ENCODE measurements at places on chromosomes 3 and 15. TPM values are rescaled to one million over a fixed set of nuclear protein-coding genes. Genes with fewer than 3 reads are reported as not detected.

Gene POPDC2
- total RNA-seq = 2.1 TPM

Gene CD200
- 11.1 TPM for total RNA-seq

Gene IL17RD
- 8.7 TPM for total RNA-seq

Gene SAMD7
- total RNA-seq = not detected

Gene CLRN1
- total RNA-seq = not detected

GRCh38 chr3:4036046-4036445, 236.8 kb downstream of the LRRN1 start:
- no peak for DNase-seq
- H3K4me3 ChIP-seq = no peak overlapping the region
- H3K36me3 ChIP-seq = no peaks in the 10 kb centered on the region
- no peak overlapping the region for H3K27ac ChIP-seq
- H3K27me3 ChIP-seq = no peaks in the 10 kb centered on the region

- peaks cover 4% of the 10 kb centered on the region for H3K4me1 ChIP-seq
- H3K4me3 ChIP-seq = no peak overlapping the region
- H3K27me3 ChIP-seq = no peaks in the 10 kb centered on the region
- no peak overlapping the region for H3K27ac ChIP-seq
- DNase-seq = no peak
Measured at GRCh38 chr3:155944081-155944480, 73.6 kb downstream of the GMPS start.

DNA sequence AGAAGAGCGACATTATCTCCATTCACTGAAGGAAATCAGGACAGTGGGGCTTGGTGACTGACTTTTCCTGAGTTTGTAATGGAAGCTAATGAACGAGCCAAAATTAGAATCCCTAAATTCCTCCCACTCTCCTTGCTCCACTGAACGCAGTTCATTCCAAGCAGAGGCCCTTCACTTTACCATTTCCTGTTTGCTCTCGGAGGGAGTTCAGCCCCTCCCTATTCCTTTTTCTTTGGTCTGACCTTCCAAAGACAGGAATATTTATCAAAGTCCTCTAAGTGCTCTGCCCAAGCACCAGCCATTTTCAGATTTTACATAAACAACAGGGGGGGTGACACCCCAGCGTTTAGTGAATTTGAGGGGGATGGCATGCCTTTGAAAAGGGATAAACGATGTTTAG, 24.0 kb upstream of the PTPRG start:
- no peaks in the 10 kb centered on the region for H3K4me1 ChIP-seq
- peak; percentile 10 for DNase-seq
- no peak overlapping the region for H3K4me3 ChIP-seq
- no peaks in the 10 kb centered on the region for H3K27me3 ChIP-seq
- no peaks in the 10 kb centered on the region for H3K36me3 ChIP-seq
- H3K27ac ChIP-seq = no peak overlapping the region

DNA sequence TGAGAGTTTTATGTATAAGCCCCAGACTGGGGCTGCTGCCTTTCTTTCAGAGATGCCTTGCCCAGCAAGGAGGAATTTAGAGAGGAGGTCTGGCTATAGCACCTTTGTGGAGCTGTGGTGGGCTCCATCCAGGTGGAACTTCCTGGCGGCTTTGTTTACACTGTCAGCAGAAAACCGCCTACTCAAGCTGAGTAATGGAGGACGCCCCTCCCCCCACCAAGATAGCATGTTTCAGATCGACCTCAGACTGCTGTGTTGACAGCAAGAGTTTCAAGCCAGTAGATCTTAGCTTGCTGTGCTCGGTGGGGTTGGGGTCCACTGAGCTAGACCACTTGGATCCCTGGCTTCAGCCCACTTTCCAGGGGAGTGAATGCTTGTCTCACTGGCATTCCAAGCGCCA, 155.6 kb downstream of the STXBP5L start:
- no peak overlapping the region for H3K27ac ChIP-seq
- DNase-seq = no peak
- H3K27me3 ChIP-seq = no peaks in the 10 kb centered on the region

DNA sequence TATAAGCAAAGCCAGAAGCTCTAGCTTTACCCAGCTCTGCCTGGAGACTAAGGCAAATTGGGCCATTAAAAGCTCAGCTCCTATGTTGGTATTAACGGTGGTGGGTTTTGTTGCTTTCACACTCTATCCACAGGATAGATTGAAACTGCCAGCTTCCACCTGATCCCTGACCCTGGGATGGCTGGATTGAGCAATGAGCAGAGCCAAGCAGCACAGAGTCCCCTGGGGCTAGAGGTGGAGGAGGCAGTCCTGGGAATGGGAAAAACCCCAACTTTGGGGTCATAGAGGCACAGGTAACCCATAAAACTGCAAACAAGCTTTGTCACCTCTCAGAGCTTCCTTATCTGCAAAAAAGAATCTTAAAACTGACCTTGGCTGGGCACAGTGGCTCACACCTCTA, 6.6 kb downstream of the RHO start:
- peaks cover 4% of the 10 kb centered on the region for H3K4me1 ChIP-seq
- H3K27me3 ChIP-seq = no peaks in the 10 kb centered on the region

DNA sequence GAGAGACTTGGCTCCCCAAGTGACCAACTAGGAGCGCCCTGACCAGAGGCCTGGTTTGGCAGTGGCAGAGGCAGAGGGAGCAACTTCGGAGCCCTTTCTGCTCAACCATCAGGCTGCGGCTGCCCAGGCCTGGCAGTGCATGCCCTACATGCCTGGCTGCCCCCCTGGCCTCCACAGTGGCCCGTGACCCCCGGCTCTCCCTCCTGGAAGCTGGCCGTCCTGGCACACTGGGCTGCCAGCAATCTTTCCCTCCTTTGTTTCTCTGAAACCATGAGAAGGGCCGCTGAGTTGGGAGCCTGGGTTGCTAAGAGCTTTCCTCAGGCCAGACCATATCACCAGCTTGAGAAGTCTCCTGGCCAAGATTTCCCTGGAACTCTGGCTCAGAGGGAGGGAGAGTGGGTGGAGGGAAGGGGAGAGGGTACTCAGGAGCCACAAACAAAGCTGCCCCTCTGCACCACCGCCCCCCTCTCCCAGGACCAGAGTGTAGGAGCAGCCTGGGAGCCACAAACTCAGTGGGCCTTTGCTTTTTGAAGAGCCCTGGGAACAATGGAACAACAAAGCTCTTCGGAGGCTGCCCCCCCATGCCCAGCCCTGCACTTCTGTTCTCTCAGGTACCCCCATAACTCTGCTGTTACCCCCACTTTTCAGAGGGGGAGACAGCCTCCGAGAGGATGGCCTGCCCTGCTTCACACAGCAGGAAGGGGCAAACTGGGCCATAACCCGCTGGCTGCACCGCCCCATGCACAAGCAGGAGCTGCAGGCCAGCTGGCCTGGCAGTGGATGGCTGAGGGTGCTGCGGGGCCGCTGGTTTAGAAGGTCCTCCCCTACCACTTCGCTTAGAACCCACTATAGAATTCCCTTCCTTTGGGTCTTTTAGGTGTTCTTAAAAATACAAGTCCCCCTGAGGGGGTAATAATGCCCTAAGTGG, 11.3 kb downstream of the CORO2B start:
- H3K4me1 ChIP-seq = peaks cover 71% of the 10 kb centered on the region
- no peak for DNase-seq
- no peaks in the 10 kb centered on the region for H3K27me3 ChIP-seq
- H3K4me3 ChIP-seq = no peak overlapping the region
- H3K27ac ChIP-seq = no peak overlapping the region

- H3K36me3 ChIP-seq = no peaks in the 10 kb centered on the region
- no peak overlapping the region for H3K27ac ChIP-seq
- no peaks in the 10 kb centered on the region for H3K4me1 ChIP-seq
- no peak for DNase-seq
- no peaks in the 10 kb centered on the region for H3K27me3 ChIP-seq
Measured at GRCh38 chr3:147216143-147216673, 190.1 kb downstream of the ZIC4 start.

DNA sequence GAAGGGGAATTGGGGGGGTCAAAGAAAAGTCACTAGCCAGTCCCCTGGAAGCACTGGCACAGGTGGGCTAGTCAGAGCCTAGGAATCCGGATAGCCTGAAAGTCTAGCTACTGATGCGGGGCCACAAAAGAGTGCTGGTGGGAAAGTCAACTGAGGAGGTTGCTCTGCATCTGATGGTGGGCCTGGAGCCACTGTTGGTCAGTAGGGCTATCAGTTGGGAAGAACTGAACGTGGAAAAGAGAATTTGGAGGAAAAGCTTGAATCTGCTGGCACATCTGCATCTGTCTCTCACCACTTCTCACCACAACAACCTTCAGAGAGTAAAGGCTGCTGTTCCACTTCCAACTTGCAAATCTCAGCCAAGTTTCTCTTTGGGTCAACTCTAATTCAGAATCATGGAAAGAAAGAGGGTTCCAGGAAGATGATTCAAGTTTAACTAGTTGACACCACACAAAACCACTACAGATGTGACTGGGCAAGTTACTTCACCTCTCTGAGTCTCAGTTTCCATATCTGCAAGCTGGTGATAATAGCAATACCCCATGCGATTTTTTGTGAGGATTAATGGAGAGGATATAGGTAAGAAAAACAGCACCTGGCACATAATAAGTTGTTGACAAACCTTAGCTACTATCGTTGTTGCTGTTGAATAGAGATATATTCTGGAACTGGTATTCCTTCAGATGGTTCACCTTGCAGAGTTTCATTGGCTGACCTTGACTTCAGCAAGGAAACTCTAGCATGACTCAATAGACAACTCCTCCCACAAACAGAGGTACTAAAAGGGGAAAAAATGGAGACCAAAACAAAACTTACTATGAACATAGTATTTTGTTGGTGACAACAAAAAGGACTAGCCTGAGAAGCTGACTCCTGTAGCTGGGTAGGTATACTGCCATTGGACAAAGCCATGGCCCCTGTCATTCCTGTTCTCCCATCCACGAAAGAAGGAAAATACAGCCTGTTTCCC, 280.2 kb upstream of the STT3B start:
- H3K36me3 ChIP-seq = no peaks in the 10 kb centered on the region
- no peak overlapping the region for H3K4me3 ChIP-seq
- H3K27ac ChIP-seq = no peak overlapping the region
- no peaks in the 10 kb centered on the region for H3K27me3 ChIP-seq
- DNase-seq = no peak
- no peaks in the 10 kb centered on the region for H3K4me1 ChIP-seq

- peak overlapping the region; percentile 42 for H3K4me3 ChIP-seq
- no peak overlapping the region for H3K27ac ChIP-seq
- H3K4me1 ChIP-seq = peaks cover 25% of the 10 kb centered on the region
- peak; percentile 30 for DNase-seq
- peaks cover 74% of the 10 kb centered on the region for H3K27me3 ChIP-seq
- no peaks in the 10 kb centered on the region for H3K36me3 ChIP-seq
Measured at GRCh38 chr3:138950006-138950644, 3.1 kb downstream of the FOXL2NB start.

DNA sequence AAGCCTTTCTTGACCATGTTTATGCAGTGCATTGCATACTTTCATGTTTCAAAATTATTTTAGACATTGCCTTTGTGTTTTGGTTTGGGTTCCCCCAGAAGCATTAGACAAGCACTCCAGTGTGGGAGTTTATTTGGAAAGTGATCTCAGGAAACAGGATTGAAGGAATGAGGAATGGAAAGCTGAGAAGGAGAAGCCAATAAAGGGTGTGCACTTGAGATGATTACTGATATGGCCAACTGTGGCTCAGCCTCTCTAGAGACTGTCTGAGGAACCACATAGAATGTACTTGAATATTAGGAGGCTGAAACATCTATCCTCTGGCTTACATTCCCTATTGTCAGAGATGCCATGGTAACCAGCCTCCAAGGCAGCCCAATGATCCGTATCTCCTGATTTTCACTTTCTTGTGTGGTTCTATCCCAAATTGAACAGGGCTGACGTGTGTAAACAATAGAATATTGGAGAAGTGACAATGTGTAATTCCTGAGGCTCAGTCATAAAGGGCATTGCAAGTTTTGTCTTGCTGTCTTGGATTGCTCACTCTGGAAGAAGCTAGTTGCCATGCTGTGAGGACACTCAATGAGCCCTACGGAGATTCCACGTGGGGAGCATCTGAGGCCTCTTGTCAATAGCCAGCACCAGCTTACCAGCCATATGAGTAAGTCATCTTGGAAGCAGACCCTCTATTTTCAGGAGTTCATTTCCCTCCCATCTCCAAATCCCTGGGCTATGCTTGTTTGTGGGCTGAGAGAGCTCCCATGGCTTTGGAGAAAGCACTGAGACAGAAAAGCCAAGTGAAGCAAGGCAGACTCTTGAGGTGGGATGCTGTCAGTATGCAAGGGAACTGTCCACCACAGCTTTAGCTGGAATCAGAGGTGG, 84.7 kb downstream of the SCN11A start:
- DNase-seq = no peak
- H3K4me1 ChIP-seq = no peaks in the 10 kb centered on the region
- H3K36me3 ChIP-seq = no peaks in the 10 kb centered on the region
- H3K27me3 ChIP-seq = no peaks in the 10 kb centered on the region
- H3K4me3 ChIP-seq = no peak overlapping the region
- no peak overlapping the region for H3K27ac ChIP-seq

- H3K4me1 ChIP-seq = no peaks in the 10 kb centered on the region
- H3K36me3 ChIP-seq = no peaks in the 10 kb centered on the region
- H3K27me3 ChIP-seq = no peaks in the 10 kb centered on the region
- no peak for DNase-seq
- no peak overlapping the region for H3K4me3 ChIP-seq
Measured at GRCh38 chr3:140695361-140696061, 17.6 kb downstream of the TRIM42 start.

- no peaks in the 10 kb centered on the region for H3K36me3 ChIP-seq
- no peak overlapping the region for H3K4me3 ChIP-seq
- no peaks in the 10 kb centered on the region for H3K27me3 ChIP-seq
- no peaks in the 10 kb centered on the region for H3K4me1 ChIP-seq
- no peak for DNase-seq
Measured at GRCh38 chr3:144221761-144222160, 250.1 kb downstream of the DIPK2A start.

DNA sequence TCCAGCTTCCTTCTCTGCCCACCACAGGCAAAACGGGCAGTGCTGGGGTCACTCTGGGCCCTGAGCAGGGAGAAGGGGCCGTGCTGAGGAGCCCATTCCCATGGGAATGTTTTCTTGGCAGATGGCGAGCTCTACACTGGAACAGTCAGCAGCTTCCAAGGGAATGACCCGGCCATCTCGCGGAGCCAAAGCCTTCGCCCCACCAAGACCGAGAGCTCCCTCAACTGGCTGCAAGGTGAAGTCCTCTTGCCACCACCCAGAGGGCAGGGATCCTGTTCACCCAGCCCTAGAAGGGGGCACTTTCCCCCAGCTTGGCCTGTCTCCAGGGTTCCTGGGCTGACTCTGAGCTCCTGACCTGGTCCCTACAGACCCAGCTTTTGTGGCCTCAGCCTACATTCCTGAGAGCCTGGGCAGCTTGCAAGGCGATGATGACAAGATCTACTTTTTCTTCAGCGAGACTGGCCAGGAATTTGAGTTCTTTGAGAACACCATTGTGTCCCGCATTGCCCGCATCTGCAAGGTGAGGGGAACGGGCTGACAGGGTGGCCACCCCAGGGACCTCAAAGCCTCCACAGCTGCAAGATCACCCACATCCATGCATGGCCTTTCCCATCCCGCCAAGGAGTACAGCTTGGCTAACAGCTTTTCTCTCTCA, 12.4 kb downstream of the CIB1 start:
- H3K27ac ChIP-seq = no peak overlapping the region
- DNase-seq = peak; percentile 61
- peaks cover 3% of the 10 kb centered on the region for H3K36me3 ChIP-seq
- H3K4me1 ChIP-seq = no peaks in the 10 kb centered on the region
- no peak overlapping the region for H3K4me3 ChIP-seq
- no peaks in the 10 kb centered on the region for H3K27me3 ChIP-seq
